ENCODE measurements at places on chromosomes 2 and 18. TPM values are rescaled to one million over a fixed set of nuclear protein-coding genes. Genes with fewer than 3 reads are reported as not detected.

UGT1A5 gene
- total RNA-seq = 1.3 TPM

PAIP2B gene
- 2.1 TPM for total RNA-seq

FAM110C gene
- total RNA-seq = 37.3 TPM

- DNase-seq = no peak
Measured at GRCh38 chr2:9274701-9275343, 68.2 kb downstream of the ASAP2 start.

GRCh38 chr2:223727562-223727961 lies 109.8 kb downstream of the AP1S3 start:
- DNase-seq = peak; percentile 62

DNA sequence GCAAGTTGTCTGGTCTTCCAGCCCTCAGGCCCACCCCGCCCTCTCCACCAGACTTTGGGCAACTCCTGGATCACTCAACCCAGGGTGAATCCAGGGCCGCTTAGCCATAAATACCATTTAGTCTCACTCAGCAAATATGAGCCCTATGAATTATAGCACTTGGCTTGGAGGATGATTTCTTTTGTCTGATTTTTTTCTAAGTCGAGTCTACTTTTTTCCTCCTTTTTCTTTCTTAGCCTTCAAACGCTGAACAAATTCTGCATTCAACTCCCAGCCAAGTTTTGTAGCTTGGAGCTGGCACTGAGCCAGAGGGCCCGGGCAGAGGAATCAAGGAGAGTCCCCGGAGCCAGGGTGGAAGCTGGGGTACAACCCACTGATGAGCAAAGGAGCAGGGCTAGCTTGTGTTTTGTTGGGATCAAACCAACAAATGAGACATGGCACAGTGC lies 48.7 kb downstream of the SERTAD2 start:
- DNase-seq = peak; percentile 50

- no peak for DNase-seq
Measured at GRCh38 chr2:198315791-198316630, 511.6 kb downstream of the PLCL1 start.

- DNase-seq = no peak
Measured at GRCh38 chr2:15116830-15117229, 444.3 kb downstream of the NBAS start.

DNA sequence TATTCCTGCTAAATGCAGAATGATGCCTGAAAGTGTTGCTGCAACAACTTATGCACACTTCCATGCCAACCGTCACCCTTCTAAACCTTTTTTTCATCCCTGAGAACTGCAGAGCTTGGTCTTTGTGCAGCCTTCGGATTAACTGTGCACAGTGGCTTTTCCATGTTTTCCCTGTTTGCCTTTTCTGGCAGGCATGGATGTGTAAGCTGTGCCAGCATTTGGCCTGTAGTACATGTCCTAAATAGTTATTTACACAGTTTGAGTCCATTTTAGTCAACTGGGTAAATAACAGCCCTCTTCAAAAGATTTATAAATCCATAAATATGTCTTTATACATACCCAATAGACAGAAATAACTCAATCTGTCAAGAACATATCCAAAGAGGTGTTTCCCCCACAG lies 31.5 kb downstream of the MEIS1 start:
- no peak for DNase-seq

- DNase-seq = peak; percentile 96
Measured at GRCh38 chr2:217685255-217685605, 317.6 kb downstream of the TNS1 start.

IHH gene
- 0.17 TPM for total RNA-seq

DNA sequence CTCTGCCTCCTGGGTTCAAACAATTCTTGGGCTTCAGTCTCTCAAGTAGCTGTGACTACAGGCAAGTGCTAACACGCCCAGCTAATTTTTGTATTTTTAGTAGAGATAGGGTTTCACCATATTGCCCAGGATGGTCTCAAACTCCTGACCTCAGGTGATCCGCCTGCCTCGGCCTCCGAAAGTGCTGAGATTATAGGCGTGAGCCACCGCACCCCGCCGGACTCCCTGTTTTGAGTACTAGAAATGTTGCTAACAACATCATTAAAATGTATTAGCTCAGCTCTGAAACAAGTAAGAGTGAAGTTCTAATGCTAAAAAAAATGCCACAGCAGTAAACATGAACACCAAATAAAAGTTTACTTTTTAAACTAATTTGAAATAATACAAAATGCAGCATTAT lies 937.7 kb downstream of the CPS1 start:
- DNase-seq = no peak

- no peak for DNase-seq
Measured at GRCh38 chr2:126913881-126914615, 15.4 kb downstream of the TEX51 start.

DNA sequence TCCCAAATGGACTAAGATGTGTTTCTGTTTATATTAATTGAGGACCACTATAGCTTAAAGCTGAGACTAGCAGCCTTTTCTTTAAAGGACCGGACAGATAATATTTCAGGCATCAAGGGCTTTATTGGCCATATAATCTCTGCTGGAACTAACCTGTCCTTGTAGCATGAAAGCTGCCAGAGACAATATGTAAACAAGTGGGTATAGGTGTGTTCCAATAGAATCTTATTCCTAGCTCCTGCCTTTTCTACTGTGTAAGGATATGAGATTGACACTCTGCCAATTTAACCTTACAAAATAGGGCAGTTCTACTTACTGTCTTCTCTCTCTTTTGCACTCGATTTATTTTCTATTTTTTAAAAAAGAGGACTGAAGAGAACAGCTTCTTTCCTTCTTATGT lies 74.0 kb downstream of the RHBDD1 start:
- no peak for DNase-seq

GRCh38 chr2:112606547-112606946 lies 22.1 kb downstream of the CHCHD5 start:
- no peak for DNase-seq

TMEM17 gene
- 3.9 TPM for total RNA-seq

LIMS4 gene
- total RNA-seq = 1.8 TPM

DNA sequence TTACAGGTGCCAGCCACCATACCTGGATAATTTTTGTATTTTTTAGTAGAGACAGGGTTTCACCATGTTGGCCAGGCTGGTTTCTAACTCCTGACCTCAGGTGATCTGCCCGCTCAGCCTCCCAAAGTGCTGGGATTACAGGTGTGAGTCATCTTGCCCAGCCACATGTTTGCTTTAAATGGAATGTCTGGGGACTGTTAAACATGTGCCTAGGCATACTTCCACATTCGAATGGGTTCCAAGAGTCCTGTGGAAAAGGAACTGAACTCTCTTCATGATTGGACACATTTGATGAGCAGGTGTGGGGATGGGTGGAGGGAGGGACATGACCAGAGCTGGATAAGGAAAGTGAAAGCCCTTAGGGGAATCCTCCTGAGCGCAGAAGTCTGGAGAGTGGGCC lies 58.4 kb upstream of the GREB1L start:
- peak; percentile 25 for DNase-seq

MYO7B gene
- not detected for total RNA-seq

FZD7 gene
- total RNA-seq = 66.5 TPM

DNA sequence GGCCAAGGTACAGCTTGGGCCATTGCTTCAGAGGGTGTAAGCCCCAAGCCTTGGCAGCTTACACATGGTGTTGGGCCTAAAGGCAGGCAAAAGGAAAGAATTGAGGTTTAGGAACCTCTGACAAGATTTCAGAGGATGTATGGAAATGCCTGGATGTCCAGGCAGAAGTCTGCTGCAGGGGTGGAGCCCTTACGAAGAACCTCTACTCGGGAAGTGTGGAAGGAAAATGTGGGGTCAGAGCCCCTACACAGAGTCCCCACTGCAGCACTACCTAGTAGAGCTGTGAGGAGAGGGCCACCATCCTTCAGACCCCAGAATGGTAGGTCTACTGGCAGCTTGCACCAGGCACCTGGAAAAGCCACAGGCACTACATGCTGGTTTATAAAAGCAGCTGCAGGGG lies 124.2 kb downstream of the RPIA start:
- no peak for DNase-seq

GRCh38 chr2:98482362-98482761 lies 37.7 kb downstream of the INPP4A start:
- DNase-seq = no peak

DNA sequence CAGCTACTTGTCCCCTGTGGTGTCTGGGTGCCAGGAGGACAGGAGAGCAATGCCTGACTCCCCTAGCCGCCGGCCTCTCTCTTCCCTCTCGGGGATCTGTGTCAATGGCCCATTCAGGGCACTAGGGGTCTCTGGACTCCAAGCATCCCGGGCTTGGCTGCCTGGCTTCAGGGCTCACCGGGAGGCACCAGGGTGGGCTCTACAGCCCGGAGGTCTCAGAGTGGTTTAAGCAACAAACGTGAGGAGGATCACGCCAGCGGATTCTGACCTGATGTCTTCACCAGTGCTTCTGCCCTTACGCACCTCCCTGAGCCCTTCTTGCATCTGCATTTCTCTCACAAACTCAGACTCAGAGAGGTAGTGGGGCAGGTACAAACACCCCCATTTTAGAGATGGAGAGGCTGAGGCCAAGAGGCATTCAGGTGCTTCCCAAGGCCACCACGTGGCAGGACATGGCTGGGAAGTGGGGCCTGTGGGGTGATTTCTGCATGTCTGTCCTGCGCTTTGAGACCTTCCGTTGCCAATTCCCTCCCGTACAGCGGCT lies 243.0 kb downstream of the CELF4 start:
- DNase-seq = no peak

DNA sequence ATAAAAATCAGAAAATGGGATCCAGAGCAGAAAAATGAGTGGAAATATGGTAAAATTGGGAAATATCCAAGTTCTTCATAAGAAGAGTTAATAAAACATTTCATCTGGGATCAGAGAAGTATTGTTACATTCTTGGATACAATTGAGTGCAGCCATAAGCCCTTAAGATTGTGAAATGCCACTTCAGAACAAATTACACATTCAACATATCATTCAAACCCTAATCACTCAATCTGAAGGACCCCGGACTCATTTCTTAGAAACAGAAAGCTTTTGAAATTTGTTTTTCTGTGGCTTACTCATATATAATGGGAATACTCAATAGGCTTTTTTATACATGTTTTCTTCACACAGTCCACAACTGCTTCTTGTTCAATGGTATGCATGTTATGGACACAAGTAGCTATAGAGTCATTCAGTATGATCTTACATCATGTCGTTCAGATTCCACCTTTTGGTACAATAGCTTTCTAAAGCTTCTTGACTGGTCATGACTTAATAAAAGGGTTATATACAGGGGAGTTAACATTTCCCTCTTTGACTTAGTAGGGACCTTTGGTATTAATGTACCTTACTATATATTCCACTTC lies 39.9 kb downstream of the SCN7A start:
- no peak for DNase-seq

DNA sequence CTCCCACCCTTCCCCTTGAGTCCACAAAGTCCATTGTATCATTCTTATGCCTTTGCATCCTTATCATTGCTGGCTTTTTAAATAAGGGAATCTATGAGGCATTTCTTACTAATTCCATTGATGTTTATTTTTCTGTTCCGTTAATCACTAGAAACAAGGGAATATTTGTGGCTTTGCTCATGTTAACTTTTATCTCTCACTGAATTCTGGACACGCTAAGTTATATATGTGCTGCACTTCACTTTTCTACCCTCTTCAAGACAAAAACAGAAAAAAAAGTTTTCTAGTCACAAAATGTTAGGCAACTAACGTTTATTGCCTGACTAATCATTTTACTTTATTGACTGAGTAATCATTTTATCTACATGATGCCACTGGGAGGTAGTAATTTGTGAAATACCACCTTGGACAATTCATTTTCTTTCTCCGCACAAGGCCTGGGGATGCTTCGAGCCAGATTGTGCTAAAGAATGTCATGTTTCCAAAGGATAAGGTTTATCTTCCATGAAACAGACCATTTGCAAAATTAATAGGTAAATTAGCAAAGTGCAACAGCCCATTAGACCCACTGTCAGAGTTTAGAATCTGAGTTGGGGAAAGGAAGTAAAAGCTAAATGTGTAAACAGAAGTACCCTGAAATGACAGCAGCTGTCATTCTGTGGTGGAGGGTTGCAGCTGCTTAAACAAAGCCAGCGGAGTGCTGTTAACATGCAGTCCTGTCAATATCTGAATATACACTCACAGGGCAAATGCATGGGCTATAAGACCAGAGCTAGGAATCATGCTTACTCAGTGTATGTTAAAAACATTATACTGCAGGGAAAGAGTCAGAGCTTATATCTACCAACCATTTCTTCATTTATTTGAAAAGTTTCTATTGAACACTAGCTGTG lies 658.7 kb downstream of the CNTNAP5 start:
- no peak for DNase-seq

GRCh38 chr18:44731530-44732237 lies 51.0 kb downstream of the SETBP1 start:
- DNase-seq = peak; percentile 91

DNA sequence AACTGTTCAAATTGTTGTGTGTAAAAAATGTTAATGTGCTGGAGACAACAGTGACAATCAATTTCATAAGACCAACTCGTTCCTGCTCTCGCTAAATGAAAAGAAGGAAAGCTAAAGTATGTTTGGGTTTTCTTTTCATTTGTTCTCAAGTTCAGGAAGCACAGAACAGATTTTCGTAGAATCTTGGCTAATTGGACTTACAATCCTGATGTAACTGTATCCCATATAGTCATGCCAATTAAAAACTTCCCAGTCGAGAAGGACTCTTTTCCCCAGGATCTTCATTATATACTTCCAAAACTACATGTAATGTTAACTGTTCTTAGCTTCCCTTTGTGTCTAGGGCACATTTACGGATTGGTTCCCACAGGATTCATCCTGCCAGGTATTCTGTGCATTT lies 135.4 kb upstream of the ITGB6 start:
- no peak for DNase-seq
